Mesothelial cell of epicardium (in vitro differentiated cells): ENCODE measurements at places on chromosomes 7 and 10. TPM values are rescaled to one million over a fixed set of nuclear protein-coding genes. Genes with fewer than 3 reads are reported as not detected.

The FXYD4 gene
- not detected in 3 replicates for total RNA-seq

The ADRB1 gene
- total RNA-seq, result 0.07 to 0.18 TPM in 2 of 3 replicates, not detected in the other

The SEPTIN14 gene
- total RNA-seq, result 0.07 TPM in 1 of 3 replicates, not detected in the others

The TAS2R5 gene
- total RNA-seq, result 4.5 to 5.9 TPM (median 5.1 TPM) in 3 replicates

The INSYN2A gene
- 0.09 to 0.13 TPM (median 0.11 TPM) in 3 replicates for total RNA-seq

The CCDC136 gene
- 34.6 to 39.1 TPM (median 34.8 TPM) in 3 replicates for total RNA-seq

The RNLS gene
- total RNA-seq, result 6.3 to 9.4 TPM (median 6.8 TPM) in 3 replicates

The MKX gene
- not detected in 3 replicates for total RNA-seq

The KIF20B gene
- 19.5 to 20.4 TPM (median 20.3 TPM) in 3 replicates for total RNA-seq

DNA sequence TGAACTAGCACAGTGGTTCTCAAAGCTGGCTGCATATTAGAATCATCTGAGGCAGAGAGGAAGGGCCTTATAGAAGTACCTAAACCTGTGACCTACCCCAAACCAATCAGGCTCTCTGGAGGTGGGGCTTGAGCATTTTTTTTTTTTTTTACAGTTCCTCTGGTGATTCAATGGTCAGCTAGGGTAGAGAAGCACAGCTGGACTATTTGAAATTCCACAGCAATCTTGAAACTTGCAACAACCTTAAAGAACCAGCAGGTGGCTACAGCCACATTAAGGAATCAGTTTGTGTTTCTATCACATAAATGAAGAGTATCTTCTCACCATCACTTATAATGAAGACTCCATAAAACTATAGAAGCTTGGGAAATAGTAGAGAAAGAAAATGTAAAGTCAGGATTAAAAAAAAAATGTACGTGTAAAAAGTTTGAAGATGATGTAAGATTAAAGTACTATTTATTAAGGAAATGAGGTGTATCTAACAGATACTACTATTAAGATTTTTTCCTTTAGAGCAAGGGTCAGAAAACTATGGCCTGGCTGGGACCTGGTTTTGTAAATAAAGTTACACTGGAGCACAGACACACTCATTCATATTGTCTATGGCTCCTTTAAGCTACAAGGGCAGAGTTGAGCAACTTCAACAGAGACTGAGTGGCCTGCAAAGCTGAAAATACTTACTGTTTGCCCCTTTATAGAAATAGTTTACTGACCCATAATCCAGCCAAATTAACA, 3.8 kb downstream of the RTKN2 start:
- DNase-seq, result no peak

GRCh38 chr7:77933394-77933793, 134.8 kb downstream of the PHTF2 start:
- DNase-seq, result no peak

DNA sequence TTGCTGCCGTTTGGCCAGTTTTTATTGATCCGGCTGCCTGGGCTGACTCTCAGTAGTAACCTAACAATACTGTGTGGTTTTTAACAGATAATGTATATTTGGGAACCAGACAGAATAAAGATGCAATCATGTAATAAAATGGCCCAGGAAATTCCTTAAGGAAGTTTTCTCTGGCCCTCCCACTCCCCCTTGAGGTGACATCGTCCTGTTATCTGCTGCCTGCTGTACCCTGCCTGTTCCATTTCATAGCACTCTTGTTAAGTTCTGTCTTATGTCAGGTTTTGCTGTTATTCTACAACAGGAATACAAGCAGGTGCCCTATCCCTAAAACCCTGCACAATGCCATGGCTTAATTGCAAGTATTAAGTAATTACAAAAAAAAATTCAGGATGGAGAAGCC, 12.5 kb downstream of the ITGB8 start:
- DNase-seq, result no peak

DNA sequence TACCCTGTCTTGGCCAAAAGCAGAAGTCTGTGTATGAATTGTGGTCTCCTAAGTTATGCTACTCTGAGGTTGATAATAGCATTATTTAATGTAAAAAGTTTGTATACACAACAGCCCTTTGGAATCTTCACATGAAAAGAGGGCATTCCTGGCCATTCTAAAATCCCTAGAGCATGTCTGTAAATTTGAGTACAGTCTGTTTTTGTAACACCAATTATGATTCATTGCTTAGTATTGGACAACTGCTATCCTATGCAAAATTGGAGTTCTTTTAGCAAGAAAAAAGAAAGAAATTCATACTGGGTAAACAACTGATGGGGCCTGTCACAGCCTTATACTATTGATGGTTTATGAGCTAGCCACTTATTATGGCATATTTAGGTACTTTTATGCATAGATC, 10.2 kb downstream of the CUTC start:
- no peak for DNase-seq

DNA sequence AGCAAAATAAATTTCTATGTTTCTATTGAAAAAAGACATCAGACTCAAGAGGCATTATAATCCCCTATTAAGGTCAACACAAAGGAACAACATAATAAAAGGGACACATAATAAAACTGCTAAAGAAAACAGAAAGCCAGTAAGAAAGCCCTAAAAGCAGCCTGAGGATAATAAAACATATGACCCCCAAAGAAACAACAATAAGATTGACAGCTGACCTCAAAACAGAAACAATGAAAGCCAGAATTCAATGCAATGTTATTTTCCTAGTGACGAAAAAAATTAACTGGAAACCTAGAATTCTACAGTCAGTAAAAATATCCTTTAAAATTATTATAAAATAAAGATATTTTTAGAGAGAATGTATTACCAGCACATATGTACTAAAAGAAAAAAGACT, 44.9 kb upstream of the FAM171A1 start:
- DNase-seq, result no peak

DNA sequence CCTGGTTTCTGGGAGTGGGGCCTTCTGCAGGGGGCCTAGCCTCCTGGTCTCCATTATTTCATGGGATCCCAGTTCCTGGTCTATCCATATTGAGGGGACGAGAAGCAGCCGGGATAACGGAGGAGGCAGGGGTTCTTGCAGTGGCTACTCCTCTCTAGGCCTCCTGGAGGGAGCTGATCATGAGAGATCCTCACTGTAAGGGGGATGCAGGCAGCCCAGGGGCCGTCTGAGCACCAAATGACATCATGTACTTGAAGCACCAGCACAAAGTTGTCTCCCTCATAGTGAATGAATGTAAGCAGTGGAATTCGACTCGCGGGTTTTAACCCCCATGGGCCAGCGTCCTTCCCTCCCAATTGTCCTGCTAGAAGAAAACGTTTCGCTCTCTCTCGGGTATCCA, 964 bp upstream of the ADCY1 start:
- DNase-seq, result no peak

DNA sequence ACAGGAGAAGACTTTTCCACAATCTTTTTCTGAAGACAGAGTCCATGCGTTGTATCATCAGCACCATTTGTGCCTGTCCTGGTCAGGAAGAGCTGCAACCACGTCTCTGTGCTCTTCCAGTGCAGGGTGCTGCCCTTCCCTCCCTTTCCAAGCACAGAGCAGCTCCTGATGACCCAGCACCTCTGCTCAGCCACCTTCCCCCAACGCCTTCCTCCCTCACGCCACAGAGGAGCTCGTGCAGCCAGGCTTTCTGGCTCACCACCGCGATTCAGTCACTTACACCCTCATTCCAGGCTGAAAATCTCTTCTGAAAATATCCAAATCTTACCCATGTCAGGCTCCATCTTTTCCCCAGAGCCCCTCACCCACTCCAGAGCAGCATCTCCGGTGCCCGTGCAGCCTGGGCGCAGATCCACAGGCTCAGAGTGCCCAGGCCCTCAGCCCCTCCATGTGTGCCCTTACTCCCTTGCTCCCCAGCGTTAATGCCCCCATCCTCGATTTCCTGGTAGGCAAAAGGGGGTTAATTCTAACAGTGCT, 181.5 kb downstream of the DIP2C start:
- no peak for DNase-seq

DNA sequence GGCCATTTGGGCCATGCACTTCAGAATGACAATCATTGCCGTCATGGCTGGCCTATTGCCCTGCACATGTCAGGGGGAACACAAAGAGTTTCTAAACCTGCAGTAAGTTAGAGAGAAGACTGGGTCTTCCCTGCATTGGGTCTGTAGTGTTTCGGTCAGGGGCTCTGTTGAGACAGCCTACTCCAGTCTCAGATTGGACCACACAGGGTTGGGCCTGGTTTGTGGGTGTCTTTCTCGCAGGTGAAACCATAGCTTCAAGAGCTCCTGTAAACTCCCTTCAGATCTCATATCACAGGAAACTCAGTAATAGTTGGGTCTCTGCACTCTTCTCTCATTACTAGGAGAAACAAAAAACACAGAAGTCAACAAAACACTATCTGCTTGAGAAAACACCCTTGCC, 7.3 kb upstream of the TARP start:
- no peak for DNase-seq

DNA sequence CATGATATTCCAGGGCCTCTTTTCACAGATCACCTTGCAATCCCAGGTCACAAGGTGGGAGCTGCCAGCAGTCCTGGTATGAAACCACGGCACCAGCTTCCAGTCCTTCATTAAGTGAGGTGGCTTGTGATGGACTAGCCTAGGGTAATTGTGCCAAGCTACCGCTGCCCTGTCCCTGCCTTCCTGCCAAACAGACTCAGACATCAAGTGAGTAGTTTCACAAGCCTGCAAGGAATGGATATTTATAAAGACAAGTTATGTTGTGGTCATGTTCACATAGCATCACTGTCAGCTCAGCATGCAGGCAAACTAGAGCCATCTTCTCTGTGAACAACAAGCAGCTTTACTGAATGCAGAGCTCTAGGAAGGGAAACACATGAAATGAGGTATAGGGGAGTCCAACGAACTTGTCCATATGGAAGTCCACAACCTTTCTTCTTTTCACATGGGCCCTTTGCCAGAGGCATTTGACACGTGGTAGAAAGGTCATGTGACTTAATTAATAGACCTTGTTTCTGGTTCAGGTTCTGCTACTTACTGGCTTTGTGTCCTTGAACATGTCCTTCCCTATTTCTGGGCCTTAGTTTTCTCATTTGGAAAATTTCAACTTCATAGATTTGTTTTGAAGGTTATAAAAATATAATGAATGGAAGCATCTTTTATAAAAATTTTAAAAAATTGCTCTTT, 1061.2 kb downstream of the KCNMA1 start:
- no peak for DNase-seq

DNA sequence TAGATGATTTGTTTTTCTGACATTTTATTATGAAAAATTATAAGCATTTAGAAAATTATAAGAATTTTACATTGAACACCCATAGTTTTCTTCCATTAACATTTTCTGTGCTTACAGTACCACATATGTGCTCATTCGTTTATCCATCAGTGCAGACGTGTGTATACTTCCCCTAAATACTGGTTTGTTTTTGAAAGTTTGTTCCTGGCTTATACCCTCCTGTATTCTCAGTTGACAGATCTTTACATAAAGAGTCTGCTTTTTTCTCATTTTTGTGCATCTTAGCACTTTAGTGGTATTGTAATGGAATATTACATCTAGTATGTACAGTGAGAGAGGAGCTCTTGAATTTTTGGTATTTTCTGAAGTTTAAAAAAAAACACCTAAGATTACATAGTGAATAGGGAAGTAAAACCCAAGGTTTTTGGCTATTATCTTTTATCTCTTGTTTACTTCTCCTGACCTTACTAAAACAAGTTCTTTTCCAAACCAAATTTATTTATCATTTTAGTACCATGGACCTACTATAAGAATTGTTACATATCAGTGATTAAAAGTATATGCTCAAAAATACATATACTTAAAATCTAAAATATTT, 8.1 kb downstream of the DLD start:
- DNase-seq, result no peak

DNA sequence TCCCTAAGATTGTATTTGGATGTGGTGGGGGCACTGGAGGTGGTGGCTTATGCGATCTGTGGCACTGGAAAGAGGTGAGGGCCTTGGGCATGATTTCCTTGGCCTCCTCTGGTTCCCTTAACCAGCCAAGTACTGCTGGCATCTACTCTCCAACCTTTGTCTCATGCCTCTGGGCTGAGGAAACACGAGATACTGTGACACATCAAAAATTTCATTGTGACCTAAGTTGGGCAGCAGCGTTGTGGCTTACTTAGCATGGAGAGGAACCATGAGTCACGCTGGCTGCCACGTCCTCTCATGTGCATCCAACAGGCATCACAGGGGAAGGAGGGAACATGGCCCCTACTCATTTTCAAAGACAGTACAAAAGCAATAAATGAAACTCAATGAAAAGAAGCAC, 29.7 kb upstream of the GSDME start:
- DNase-seq, result no peak

DNA sequence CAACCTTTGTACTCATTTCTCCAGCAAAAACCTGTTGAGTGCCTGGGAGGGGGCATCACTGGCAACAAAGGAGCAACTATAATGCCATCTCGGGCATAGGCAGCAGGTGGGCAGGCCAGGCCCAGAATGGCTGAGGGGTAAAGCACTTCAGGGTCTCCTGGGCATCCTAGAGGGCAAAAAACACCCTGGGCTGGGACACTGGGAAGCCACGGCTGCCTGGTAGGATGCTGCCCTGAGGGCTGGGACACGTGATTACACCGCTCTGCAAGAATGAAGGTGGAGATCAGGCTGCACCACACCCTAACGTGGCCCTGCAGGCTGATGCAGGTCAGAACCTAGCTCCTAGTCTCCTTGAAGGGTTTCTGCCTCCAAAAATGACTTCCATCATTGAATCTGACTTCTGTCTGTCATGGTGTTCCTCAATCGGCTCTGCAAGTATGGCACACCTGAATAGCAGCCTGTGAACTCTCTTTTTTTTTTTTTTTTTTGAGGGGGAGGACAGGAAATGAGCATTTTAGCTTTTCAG, 4.5 kb upstream of the TRAPPC14 start:
- no peak for DNase-seq

GRCh38 chr7:135368416-135369186, 135.0 kb downstream of the STRA8 start:
- DNase-seq, result no peak

- no peak for DNase-seq
Observed at GRCh38 chr7:23396222-23397015, 73.9 kb downstream of the IGF2BP3 start.

DNA sequence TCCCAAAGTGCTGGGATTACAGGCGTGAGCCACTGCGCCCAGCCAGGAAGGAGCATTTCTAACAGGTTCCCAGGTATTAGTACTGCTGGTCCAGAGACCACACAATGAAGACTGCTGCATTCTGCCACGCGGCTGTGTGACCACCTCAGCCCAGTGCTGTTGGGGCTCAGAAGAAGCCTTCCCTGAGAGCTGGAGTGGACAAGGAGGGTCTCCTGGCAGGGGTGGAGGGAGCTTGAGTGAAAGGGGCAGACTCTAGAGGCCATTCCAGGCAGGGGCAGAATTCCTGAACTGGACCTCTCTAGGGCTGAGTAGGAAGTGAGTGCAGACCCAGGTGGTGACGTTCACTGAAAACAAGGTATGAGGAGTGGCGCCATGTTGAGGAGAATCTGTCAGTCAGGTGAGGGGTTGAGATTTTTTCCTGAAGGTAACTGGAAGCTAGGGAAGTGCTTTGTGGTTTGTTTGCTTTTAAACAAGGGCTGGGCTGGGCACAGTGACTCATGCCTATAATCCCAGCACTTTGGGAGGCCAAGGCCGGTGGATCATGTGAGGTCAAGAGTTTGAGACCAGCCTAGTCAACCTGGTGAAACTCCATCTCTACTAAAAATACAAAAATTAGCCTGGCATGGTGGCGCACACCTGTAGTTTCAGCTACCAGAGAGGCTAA, 67.6 kb downstream of the TACC2 start:
- DNase-seq, result no peak

GRCh38 chr7:50349399-50349798, 44.9 kb downstream of the IKZF1 start:
- DNase-seq, result no peak
